Brain pericyte (primary cell): ENCODE measurements at places on chromosomes 3 and 15.

GRCh38 chr3:196268284-196269163, 19.0 kb downstream of the PCYT1A start:
- no peak for DNase-seq

DNA sequence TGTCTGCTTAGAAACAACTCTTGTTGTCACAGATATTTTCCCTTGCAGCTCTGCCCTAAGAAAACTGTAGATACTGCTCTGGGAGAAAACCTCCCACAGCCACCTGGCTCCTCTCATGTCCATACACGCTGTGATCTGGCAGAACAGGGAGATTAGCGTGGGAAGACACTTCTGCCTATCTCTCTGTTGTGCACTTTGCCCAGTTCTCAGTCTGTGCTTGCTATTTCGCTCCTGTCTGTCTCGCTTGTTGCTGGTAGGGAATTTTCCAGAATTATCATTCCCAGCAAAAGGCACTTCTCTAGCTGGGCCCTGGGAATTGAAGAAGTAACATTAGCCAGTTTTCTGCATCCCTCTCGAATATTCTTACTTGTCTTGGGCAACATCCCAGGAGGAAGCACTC, 8.1 kb upstream of the GATM start:
- DNase-seq: no peak

DNA sequence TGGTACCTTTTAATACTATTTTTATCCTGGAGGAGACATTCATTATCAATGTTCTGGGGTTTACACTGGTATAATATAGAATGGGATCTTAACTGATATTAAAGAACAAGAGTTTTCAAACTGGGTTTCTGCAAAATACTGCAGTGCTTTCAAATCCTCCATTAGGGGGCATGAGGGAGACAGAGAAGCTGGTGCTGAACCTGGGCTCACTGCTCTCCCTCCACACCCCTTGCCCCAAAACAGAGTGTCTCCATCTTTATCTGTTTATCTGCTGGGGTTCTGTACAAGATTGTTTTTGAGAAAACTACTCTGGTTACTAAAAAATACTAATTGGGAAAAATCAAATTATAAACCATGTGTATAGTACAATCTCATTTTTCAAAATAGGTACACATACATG, 41.7 kb downstream of the CADPS start:
- DNase-seq: no peak

GRCh38 chr15:31279221-31280045, 47.2 kb upstream of the KLF13 start:
- DNase-seq: no peak

GRCh38 chr3:157239082-157239704, 79.2 kb upstream of the CCNL1 start:
- no peak for DNase-seq

DNA sequence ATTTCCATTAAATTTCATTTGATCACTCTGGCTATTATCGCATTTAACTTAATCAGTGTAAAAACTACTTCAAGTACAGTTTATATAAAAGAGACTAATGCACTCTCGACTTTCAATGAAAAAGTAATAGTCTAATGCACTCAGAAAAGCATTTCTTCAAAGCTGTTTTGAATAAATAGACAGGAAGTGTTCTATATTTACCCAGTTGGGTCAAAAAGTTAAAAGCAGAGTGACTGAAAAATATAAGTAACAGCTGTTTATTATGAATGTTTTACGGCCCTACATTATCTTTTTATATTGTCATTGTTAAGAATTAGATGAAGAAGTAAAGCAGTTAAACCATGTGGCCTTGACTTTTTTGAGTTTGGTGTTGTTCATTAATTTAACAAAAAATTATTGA, 391.8 kb downstream of the ZPLD1 start:
- no peak for DNase-seq

GRCh38 chr3:124969963-124970722, 35.6 kb upstream of the MUC13 start:
- no peak for DNase-seq

DNA sequence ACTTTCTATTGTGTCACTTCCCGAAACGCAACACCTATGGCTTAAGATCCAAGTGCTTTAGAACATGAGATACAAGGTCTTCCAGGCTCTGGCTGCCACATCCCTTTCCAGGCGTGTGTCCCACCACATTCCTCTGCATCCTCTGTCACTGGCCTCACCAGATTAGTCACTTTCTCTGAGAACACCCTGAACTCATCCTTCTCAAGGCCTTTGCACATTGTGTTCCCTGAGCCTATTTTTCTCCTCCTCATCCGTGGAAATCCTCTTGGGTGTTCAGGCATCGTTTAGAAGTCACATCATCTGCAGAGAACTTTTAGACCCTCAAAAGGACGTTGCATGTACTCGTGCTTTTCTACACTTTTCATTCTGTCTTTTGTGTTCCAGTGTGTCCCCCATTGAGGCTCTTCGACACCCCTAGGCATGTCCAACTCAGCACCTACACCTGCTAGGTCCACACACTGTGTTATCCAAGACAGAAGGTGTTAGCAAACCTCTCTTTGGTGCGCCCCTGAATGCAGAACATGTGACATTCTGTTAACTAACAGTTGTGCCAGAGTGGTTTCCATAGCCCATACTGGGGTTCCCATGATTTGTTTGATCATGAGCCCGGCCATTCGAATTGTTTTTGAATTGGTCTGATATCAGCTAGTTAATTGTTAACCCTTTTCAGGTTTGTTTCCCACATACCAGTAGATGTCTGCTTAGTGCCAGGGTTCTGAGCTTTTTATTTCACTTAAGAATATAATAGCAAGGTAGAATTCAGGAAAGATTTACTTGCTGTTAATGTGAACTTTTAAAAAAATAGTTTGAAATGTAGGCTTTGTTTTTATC, 67.2 kb downstream of the LPP start:
- DNase-seq: no peak

- DNase-seq: no peak
Measured at GRCh38 chr3:190728574-190729246, 133.8 kb downstream of the GMNC start.

DNA sequence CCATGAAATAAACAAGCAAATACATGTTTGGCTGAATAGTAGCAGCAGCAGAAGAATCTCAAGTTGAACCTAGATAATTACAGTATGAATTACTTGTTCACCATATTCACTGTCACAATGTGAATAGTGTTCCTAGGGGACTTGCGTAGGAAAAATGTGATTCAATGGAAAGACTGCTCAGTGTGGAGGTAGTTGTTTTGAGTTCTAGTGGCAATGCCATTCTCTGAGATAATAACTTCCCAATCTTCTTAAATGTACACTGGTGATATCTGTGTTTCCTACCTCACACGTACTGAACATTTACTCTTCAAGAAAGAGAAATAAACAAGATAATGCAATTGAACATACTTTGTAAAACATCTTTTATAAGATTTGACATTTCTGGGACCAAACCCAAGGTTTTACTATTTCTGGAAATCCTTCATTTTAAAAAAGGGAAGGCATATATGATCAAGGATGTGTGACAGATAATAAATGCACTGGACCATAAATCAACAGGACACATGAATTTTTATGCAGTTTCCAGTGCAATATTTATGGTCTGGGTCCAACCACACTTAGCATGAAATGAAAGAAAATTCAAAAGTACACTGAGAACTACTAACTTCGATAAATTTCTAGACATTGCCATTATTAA, 598.3 kb upstream of the ZNF385D start:
- DNase-seq: no peak

DNA sequence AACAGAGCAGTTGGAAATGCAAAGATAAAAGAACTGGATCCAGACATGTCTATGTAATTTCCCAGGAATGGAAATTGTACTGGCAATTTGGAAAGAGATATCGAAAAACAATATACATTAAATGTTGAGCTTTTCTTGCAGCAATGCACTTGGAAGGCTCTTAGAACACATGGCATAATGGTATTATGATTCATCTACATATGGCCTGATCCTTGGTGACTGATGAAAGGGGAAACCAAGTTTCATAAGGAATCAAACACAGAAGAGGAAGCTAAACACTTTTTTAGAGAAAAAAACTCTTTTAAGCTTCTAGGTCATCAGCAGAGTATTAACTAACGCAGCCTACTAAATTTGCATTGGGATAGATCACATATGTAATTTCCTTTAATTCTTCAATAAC, 12.4 kb upstream of the GREM1 start:
- no peak for DNase-seq

DNA sequence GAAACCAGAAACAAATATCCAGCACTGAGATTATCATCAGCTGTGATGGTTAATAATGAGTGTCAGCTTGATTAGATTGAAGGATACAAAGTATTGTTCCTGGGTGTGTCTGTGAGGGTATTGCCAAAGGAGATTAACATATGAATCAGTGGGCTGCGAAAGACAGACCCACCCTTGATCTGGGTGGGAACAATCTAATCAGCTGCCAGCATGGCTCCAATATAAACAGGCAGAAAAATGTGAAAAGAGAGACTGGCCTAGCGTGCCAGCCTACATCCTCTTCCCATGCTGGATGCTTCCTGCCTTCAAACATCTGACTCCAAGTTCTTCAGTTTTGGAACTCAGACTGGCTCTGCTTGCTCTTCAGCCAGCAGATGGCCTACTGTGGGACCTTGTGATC, 869.5 kb downstream of the SI start:
- no peak for DNase-seq

- DNase-seq: no peak
Measured at GRCh38 chr3:118970819-118971218, 63.8 kb downstream of the IGSF11 start.

GRCh38 chr3:43792904-43793303, 102.2 kb downstream of the ABHD5 start:
- DNase-seq: no peak

GRCh38 chr15:49436751-49437150, 13.7 kb downstream of the FGF7 start:
- no peak for DNase-seq

DNA sequence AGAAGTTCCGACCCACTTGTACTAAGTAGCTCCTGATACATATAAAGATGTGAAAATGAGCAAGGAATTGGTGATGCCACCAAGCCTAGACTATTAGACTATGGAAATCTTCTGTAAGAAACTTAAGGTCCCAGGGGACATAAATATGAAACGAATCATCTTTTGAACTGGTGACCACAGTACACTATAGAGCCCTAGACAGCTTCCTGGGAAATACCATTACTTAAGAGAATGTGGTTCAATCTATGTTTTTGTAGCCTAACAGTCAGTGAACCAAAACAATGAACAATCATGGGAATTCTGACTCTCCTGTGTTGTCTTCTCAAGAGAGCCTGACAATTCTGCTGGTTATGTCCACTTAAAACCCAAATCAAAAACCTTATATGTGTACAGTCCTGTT, 191.6 kb downstream of the GREM1 start:
- peak; percentile 27 for DNase-seq

GRCh38 chr15:72098040-72098439, 19.9 kb downstream of the MYO9A start:
- DNase-seq: no peak

DNA sequence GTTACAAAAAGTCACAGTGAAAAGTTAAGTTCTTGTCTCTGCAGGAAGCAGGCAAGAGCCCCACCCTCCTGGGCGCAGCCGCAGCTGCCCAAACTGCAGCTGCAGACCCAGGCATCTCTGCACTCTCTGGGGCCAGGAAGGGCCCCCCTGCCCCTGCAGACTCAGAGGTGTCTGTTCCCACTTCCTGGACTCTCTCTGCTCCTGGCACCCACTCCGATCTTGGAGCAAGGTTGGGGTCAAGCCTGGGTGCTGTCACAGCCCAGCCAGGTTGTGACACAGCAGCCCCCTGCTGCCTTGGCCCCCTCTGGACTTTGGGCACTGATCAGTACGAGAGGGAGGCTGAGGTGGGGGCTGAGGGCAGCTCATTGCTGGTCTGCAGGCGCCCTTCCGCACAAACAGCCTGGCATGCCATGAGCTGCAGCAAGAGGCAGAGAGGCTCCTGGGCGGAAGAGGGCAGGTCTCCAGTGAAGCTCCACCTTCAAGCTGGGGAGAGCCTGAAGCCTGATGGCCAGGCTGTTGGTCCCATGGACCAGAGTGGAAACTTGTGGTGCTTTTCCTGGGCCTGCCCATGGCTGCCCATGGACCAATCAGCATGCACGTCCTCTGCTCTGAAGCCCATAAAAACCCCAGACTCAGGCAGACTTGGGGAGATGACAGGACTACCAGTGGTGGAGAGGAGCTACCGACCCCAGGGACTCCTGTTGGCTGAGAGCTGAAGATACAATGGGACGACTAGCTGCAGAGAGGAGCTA, 42.9 kb upstream of the LRRFIP2 start:
- no peak for DNase-seq

DNA sequence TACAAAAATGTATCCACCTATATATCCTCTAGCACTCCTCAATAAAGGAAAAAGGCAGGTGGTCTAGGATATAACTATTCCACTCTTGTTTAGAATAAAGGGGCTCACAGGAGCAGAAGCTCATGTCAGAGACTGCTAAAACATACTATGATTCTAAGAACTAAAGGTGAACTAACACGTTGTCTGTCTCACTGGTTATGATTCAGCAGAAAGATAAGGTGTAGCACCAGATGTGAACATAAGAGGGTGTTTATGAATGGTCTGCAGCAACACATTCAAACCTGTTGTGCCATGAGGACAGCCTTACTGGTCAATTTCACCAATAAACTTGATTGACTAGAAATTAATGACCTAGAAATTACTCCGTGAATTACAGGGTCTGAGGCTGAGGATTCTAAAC, 4.6 kb downstream of the PEX11A start:
- DNase-seq: no peak

- DNase-seq: no peak
Measured at GRCh38 chr3:37540786-37541185, 320.9 kb upstream of the CTDSPL start.

- DNase-seq: no peak
Measured at GRCh38 chr3:81871358-81872155, 110.1 kb upstream of the GBE1 start.

- DNase-seq: no peak
Measured at GRCh38 chr3:177418787-177419186, 221.5 kb upstream of the TBL1XR1 start.

- no peak for DNase-seq
Measured at GRCh38 chr15:74253211-74253921, 17.2 kb downstream of the CCDC33 start.

- no peak for DNase-seq
Measured at GRCh38 chr3:138222131-138222941, 35.2 kb downstream of the ARMC8 start.

DNA sequence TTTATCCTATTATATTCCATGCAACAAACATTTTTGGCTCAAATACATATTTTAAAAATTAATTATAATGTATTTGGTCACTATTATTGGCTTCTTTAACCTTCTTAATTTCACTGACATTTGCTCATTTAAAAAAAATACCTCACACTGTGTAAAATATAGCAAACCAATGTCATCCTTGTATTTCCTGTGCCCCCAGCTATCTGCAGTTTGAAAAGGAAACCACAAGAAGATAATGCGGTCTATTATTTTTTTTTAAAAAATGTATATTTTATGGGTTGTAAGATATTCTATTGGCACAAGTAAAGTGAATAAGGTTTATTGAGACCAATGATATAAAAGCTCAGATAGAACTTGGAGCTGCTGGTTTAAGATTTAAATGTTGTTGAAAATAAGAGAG, 904.2 kb downstream of the SI start:
- no peak for DNase-seq
